ENCODE measurements at places on chromosomes 13 and 19.

DNA sequence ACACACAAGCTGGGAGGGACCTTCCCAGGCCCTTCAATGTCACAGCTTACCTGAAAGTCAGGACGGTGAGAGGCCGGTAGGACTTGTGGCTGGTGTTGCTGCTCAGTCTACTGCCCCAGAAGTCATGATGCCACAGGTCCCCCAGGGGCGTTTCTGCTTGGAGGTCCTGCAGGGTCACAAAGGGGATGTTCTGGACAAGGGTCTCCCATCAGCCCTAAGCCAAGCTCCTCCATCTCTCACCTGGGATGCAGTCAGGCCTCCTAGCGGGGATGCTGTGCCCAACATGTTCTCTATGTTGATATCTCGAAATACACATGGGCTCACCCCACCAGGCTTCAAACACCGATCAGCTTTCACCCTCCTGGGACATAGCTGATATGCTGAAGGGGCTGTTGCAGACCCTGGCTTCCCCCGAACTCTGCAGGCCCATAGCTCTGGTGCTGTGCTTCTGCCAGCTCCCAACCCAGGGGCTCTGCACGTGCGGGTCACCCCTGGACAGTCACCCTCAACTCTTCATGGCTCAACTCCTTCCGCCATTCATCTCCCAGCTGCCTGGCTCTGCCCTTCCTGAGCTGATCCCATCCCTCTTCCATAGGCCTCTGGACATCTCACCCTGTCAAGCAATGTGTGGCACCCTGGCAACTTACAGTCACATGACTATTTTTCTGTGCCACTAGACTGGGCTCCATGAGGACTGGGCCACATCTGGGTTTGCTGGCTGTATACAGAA is 10.3 kb downstream of the TMTC4 start:
- DNase-seq, result no peak

DNA sequence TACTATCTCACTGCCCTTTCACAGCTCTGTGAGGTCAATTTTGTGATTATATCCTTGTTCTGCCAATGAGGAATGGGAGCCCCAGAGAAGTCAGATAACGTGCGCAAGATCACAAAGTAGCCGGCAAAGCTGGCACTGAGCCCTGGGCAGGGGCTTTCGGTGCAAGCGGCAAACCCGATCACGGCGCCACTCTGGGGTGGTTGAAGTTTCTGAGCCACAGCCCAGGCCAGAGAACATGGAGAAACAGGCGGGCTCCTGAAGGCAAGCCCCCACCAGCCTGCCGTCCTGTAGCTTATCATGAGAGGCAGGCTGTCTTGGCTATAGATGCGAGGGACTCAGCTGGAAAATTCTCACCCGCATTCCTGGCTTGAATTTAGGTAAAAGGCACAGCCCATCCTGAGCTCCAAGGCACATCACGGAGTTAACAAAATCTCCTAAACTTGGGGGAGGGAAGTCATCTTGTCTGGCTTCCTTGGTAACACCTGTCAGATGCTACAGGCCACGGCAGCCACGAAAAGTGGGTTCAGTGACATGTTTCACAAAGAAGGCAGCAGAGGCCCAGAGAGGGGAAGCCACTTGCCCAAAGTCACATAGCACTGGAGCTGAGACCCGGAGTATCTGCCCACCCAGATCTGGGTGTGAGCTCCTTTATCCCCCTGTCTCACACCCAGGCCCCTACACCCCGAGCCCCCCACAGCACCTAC is 12.5 kb downstream of the TNNT1 start:
- no peak for DNase-seq

GRCh38 chr13:106795847-106796246 is 227.9 kb upstream of the ARGLU1 start:
- no peak for DNase-seq

GRCh38 chr13:81140675-81141074 is 799.7 kb upstream of the SPRY2 start:
- DNase-seq, result no peak

DNA sequence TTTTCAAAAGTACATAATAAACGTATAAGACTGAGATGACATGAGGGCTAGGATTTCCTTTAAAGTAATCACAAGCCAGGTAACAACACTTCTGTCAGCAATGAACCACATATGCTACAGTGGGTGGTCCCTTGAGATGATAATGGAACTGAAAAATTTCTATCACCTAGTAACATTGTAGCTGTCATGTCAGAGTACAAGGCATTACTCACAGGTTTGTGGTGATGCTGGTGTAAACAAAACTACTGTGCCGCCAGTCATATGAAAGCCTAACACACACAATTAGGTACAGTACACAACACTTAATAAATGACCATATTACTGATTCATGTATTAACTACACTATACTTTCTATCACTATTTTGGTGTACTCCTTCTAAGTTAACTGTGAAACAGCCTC is 36.8 kb downstream of the MIPEP start:
- DNase-seq, result no peak

- DNase-seq, result no peak
Observed at GRCh38 chr13:90402613-90403012, 944.9 kb upstream of the MIR17HG start.

- no peak for DNase-seq
Observed at GRCh38 chr13:66723576-66723975, 506.6 kb downstream of the PCDH9 start.

DNA sequence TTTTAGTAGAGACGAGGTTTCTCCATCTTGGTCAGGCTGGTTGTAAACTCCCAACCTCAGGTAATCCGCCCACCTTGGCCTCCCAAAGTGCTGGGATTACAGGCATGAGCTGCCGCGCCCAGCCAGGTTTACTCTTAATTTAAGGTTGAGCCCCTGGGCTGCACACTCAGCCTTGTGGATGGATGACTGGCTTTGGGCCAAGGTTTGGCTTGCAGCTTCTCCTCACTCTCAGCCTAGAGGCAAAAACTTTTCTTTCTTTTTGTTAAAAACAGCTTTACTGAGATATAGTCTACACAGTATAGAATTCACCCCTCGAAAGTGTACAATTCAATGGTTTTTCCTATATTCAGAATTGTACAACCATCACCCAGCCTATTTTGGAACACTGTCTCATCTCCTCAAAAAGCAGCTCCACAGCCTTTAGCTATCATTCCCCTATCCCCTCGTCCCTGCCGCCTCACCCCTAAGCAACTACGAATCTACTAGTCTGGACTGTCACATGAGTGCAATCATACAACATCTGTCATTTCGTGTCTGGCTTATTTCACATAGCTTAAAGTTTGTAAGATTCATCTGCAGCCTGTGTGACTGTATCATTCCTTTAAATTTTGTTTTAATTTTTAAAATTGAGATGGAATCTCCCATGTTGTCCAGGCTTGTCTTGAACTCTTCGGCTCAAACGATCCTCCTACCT is 14.5 kb upstream of the TSPAN16 start:
- DNase-seq, result no peak
